RKO (cell line): ENCODE measurements at places on chromosomes 3 and 15.

- DNase-seq, result no peak
Observed at GRCh38 chr3:126147147-126147931, 33.0 kb downstream of the ALDH1L1 start.

DNA sequence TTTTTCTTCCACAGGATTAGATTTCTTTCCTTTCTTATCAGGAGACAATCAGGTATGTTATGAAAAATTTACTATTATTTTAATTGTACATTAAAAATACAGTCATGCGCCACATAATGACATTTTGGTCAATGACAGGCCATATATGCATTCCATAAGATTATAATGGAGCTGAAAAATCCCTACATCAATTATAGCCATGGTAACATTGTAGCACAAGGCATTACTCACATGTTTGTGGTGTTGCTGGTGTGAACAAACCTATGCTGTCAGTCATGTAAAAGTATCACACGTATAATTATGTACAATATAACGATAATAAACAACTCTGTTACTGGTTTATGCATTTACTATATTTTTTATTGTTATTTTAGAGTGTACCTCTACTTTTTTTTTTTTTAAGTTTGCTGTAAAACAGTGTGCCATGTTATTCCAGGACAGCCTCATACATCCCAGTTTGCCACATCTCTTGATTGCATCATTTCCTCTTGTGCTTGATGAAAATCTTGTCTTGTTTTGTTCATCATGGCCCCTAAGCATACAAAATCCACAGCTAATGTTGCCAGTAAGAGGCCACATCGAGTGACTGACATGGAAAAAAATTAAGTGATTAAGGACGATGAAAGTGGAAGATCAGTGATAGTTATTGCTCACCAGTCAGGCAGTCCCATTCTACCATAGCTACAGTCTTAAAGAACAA lies 21.4 kb downstream of the CALML4 start:
- DNase-seq, result no peak

- no peak for DNase-seq
Observed at GRCh38 chr3:150239766-150240165, 168.3 kb upstream of the TSC22D2 start.

GRCh38 chr15:100346866-100347512 lies 5.2 kb upstream of the ADAMTS17 start:
- DNase-seq, result no peak

DNA sequence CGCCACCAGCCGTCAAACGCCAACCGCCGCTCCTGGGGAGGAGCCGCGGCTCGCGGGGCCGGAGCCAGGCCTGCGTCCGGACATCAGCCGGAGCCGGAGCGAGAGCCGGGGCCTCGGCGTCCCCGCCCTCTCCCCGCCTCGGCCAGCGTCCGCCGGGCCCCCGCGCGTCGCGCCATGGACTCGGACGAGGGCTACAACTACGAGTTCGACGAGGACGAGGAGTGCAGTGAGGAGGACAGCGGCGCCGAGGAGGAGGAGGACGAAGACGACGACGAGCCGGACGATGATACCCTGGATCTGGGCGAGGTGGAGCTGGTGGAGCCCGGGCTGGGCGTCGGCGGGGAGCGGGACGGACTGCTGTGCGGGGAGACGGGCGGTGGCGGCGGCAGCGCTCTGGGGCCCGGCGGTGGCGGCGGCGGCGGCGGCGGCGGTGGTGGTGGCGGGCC lies 359 bp downstream of the ARIH1 start:
- DNase-seq, result no peak

- no peak for DNase-seq
Observed at GRCh38 chr3:72627271-72627670, 221.0 kb downstream of the SHQ1 start.

GRCh38 chr3:106191913-106192312 lies 323.1 kb upstream of the CBLB start:
- DNase-seq, result no peak

DNA sequence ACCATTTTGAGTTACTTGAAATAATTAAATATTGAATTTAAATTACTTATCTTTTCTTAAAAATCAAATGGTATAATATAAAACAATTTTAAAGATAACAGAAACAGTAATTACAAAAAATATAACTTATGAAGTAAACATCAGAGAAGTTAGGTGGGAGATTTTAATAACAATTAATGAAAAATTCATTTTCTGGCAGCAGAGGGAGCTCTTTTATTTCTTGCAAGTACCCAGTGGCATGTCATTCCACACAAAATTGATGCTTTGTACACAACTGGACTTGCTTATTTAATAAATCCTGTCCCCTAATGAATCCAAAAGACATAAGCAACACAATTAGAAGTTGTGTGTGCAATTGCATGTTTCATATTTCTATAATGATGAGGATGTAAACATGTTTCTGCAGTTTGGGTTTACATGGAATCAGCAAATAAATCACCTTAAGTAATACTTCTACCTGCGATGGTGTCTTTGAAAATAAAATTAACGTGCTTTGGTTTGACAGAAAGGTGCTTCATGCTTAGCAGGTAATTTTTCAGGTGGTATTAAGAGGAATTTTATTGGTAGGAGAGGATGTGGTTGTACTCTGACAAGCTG lies 861.3 kb downstream of the ZPLD1 start:
- peak; percentile 59 for DNase-seq
